Right ventricle myocardium superior (tissue), 1 donor: ENCODE measurements at places on chromosomes 3 and 15.

GRCh38 chr15:77179541-77179998 lies 108.7 kb upstream of the TSPAN3 start:
- DNase-seq = no peak

DNA sequence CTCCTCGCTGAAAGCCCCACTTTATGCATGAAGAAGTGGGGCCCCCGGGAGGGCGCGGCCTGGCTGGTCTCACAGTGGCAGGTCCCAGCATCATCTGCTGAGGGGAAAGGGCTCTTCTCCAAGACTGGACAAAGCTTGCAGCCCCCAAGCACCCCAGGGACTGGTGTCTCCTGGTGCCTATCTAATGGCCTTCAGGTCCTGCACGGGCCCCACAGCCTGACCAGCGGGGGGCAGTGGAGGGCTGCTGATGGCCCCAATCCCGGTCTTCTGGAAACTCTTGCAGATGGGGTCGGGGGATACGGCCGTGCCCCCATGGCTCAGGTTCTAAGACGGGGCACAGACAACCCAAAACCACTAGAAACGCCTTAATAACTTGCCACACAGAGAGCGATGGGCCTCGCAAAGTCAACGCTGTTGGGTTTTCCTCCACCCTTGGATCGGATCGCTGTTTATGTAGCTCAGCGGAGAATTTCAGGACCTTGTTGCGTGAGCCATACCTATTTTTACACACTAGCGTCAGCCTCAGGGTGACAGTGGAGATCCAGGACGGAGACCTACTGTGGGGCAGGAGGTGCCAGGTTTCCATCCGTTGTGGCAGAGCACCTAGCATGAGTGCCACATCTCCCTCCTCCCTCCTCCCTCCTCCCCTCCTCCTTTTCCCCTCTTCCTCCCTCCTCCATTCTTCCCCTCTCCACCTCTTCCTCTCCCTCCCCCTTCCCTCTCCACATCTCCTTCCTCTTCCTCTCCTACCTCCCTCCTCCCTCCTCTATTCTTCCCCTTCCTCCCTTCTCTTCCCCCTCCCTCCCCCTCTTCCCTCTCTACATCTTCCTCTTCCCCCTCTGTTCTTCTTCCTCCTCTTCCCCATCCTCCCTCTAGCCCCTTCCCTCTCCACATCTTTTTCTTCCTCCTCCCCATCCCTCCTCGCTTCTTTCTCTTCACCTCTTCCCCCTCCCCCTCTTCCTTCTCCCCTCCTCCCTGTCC lies 79.3 kb upstream of the ALDH1L1 start:
- DNase-seq = peak; percentile 78

GRCh38 chr15:76075046-76075445 lies 15.3 kb downstream of the TMEM266 start:
- DNase-seq = no peak

DNA sequence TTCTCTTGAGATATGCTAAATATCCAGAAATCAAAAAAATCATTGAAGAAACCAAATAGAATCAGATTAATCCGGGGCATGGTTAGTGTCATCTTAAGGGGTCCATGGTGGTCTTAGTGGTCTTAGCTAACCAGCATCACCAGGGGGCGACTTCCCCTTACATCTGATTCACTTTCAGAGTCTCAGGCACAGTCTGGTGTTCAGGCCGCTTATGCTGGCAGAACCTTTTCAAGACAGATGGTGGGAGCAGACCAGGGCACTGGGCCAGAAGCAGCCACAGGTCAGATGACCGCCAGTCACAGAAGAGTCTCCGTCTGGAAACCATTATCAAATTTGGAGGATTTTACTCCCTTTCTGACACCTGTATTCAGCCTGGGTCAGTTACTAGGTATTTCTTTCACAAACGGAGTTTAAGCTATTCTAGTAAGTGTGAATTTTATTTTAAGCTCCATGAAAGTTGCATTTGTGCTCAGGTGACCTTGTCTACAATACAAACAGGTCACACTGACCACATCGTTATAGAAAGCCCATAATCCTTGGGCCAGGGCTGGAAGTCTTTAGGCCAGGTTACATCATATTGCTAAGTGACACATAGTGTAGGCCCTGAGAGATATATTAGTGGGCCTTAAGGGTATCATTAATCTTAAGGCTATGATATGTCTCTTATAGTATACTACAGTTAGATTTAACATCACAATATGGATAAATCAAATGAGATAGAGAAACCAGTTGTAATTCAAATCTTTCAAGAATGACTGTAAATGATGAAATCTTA lies 365.5 kb downstream of the GBE1 start:
- no peak for DNase-seq

DNA sequence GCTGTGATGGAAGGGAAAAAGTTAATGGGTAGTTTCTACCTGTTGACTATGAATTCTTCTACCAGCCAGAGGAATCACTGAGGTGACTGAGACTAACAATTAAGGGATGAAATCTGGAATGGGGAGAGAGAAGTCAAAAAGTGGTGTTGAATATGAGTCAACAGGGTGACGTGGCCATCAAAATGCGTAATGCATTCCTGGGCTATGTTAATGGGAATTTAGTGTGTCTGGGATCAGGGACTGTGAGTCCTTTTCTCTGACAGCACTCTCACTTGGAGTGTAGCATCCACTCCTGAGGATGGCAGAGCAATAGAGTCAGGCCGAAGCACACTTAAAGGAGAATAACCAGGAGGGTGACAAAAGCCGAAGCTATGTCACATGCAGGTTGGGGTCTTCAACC lies 60.4 kb downstream of the MESD start:
- no peak for DNase-seq

DNA sequence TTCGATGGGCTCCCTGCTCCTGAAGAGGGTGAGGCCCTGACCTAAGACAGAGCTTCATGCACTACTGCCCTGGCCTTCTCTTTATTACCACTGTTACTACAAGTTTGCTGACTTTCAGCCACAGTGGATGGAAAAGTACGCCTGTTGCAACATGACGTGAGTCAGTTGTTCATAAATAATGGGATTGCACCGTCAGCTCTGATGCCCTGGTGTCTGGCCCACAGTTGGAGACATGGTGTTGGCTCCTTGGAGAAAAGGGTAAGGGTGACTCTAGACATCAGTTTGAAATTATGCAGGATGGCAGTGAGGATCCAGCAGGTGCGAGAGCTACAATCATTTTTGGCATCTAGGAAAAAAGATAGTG lies 5.5 kb downstream of the PAQR5 start:
- DNase-seq = no peak

- DNase-seq = no peak
These were observed 52.4 kb downstream of the RBM6 start for GRCh38 chr3:49992326-49992725.

- peak; percentile 68 for DNase-seq
These were observed 471.0 kb upstream of the PROK2 start for GRCh38 chr3:72255791-72256559.
